ENCODE measurements at places on chromosomes 16 and 17.
A peak's percentile ranks its signal among the peaks of the same experiment; 100 is the strongest.

GRCh38 chr17:35170968-35171771 is 23.0 kb downstream of the SLC35G3 start:
- no peak for DNase-seq

GRCh38 chr16:86457501-86458148 is 52.7 kb upstream of the FOXF1 start:
- DNase-seq, result no peak

DNA sequence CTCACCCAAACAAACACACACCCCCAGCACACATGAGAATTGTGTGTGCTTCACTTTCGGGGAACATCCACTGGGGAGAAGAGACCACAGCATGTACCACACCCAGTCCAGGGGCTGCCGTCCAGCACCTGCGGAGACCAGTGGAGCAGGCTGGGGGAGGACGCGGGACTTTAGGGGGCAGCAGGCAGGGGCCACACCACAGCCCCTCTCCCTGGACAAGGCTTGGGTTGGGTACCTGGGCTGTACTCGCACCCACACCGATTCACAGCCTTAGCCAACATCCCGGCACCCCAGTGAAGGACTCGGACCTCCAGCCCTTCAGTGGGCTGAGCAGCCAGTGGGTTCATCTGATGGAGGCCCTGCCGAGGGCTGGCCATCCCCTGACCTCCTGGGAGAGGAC is 63.3 kb downstream of the RBFOX3 start:
- DNase-seq, result no peak

- DNase-seq, result no peak
These were observed 8.7 kb upstream of the ETV4 start for GRCh38 chr17:43554857-43555256.

DNA sequence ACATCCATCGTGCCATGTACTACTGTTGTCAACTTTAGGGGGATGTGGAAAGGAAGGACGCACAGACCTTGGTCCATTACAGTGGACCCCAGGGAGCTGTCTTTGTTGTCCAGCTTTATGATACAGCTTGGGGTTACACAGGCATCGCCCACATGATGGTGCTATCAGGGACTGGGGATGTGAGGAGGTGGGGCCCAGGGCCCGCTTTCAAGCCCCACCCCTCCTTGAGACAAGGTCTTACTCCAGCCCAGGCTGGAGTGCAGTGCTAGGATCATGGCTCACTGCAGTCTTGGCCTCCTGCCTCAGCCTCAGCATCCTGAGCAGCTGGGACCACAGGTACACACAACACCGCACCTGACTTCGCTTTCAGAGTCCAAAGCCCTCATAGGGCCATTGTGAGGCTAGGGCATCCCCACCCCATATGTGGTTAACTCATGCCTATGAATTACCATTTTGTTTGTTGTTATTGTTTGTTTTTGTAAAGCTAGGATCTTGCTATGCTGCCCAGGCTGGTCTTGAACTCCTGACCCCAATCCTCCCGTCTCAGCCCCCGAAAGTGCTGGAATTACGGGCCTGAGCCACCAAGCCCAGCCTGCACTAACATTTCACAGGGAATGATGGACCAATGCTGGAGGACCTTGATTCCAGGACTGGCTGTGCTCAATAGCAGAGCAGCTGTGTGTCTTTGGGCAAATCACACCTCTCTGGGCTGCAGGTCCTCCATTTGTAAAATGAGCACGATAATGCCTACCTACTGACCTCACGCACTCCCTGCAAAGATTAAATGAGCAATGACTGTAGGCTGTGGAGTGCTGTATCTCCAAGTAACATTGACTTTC is 17.2 kb downstream of the ST3GAL2 start:
- no peak for DNase-seq

DNA sequence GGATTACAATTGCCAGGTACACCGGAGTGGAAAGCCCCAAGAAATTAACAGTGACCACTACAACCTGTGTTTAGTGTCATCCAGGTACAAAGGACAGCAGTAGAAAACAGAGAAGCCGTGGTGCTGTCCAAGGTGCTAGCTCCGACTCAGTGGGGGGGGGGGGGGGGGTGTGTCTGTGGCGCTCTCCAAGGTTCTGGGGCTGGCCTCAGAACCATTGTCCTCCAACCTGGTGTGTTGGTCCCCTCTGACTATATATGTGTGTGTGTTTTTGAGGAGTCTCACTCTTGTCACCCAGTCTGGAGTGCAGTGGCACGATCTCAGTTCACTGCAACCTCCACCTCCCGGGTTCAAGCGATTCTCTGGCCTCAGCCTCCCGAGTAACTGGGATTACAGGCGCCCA is 5.8 kb upstream of the ZNF23 start:
- no peak for DNase-seq

DNA sequence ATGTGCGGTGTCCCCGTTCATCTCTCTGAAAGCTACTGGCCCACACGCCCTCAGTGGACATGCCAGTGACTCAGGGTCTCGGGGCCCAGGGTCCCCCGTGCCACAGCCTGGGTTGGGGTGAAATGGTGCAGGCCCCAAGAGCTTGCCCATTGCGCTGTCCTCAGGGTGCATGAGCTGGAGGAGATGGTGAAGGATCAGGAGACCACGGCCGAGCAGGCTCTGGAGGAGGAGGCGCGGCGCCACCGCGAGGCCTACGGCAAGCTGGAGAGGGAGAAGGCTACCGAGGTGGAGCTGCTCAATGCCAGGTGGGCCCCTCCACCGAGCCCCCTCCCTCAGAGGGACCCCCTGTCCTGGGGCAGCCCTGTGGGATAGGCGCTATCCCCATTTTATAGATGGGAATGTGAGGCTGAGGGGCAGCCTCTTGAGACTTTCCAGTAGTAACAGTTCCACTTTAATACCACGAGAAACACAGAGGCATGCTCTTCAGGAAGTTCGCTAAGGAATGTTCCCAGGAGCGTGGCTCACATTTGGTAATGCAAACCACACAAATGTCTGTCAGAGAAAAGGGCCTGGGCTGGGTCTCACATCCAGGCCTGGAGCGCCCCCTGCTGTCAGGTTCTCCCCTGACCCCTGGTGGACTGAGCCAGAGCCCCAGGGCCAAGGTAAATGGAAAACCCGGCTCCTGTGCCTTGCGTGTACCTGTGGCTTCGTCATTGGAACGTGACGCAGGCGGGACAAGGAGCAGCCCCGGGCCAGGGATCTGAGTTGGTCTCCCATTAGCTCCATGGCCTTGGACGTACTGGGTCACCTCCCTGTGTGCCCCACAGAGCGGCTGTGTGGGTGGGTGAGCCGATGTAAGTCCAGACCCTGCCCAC is 133.7 kb downstream of the RAB11FIP4 start:
- peak; percentile 76 for DNase-seq

GRCh38 chr17:37123941-37124820 is 175.4 kb downstream of the AATF start:
- DNase-seq, result peak; percentile 63

- no peak for DNase-seq
These were observed 15.7 kb downstream of the COX10 start for GRCh38 chr17:14084955-14085354.

GRCh38 chr16:31083556-31083955 is 5.2 kb downstream of the PRSS53 start:
- no peak for DNase-seq

DNA sequence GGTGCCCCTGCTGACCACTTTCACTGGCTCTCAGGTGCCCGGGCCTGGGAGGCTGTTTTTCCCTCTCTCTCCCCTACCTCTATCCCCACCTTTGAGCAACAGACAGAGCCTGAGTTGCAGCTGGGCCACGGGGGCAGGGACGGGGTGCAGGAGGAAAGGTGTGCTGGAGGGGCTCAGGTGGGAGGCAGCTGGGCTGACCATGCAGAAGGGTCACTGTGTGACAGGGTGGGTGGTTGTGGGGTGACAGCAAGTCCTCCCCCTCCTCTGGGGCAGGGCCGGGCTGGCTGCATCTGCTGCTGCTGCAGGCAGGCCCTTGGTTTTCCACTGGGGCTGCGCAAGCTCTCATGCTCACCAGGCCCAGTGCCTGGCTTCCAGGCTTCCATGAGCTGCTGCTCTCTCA is 6.6 kb downstream of the ZNF319 start:
- no peak for DNase-seq

DNA sequence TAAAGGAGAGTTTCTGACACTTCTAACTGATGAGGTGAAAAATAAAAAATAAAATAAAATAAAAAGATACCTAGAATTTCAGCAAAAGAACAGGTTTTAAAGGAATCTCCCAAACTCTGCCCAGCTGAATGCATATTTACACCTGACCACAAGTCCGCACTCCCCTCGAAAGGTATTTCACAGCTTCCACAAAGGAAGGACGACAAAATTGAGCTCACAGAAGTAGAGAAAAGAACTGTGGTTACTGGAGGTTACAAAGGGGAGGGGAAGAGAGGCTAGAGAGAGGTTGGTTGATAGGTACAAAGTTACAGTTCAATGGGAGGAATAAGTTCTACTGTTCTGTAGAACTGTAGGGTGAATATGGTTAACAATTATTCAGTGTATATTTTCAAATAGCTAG is 5.0 kb downstream of the LITAF start:
- no peak for DNase-seq

GRCh38 chr16:68460067-68460466 is 11.8 kb upstream of the SMPD3 start:
- DNase-seq, result no peak

DNA sequence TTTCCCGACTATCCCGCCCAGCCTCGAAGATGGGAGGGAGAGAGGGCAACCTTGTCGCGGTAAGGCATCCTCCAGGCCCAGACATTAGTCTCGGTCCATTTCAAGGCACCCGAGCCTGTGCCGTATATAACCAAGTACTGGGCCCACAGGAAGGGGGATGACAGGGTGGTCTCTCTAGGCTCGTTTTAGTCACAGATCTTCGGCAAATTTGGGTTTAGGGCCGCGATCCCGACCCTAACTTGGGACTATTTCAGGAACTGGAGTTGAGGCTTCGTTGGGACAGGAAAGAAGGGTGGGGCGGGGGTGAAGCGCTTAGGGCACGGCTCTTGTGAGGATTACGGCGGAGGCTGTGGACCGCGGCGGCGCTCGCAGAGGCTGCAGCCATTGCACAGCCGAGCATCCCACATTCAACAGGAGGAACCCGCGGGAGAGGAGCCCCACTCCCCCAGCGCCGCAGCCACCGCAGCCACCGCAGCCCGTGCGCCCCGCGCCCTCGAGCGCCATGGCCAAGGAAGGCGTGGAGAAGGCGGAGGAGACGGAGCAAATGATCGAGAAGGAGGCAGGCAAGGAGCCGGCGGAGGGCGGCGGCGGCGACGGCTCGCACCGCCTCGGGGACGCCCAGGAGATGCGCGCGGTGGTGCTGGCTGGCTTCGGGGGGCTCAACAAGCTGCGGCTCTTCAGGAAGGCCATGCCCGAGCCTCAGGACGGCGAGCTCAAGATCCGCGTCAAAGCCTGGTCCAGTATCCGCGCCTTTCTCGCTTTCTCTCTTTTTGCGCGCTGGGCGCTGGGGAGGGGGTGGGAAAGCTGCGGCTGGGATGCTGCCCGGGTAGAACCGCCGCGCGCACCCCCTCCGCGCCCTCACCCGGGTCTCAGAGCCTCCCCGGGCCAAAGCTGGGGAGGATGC is at the start of gene VAT1L:
VAT1L (plus strand) TSS at position 384 of the 904 bp plus-strand sequence; CDS start at position 503, 119 bp downstream.
- no peak for DNase-seq

DNA sequence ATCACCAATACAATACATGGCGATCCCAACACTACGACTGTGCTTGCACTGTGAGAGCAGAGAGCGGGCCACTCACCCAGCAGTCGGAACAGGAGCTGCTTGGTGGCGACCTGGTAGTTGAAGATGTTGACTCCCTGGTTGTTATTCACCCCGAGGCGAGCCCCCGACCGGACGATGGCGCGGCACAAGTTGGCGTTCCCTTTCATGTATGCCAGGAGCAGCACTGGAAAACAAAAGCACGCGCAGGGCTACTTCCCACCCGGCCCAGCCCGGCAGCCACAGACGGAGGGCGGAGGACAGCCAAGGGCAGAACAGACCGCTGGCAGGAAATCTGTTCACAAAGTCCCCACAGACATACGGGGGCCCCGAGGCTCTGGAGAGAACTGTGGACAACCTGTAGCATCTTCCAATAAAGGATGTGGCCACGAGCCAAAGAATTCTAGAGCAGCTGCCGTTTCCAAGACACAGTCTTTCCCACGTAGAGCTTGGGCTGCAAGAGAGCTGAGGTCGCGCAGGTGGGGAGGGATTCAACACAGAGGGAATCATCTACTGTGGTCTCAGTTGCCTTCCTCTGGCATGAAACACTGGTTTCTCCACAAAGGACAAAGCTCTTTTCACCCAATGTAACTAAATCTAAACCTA is 27.8 kb downstream of the CYB5D2 start:
- no peak for DNase-seq

DNA sequence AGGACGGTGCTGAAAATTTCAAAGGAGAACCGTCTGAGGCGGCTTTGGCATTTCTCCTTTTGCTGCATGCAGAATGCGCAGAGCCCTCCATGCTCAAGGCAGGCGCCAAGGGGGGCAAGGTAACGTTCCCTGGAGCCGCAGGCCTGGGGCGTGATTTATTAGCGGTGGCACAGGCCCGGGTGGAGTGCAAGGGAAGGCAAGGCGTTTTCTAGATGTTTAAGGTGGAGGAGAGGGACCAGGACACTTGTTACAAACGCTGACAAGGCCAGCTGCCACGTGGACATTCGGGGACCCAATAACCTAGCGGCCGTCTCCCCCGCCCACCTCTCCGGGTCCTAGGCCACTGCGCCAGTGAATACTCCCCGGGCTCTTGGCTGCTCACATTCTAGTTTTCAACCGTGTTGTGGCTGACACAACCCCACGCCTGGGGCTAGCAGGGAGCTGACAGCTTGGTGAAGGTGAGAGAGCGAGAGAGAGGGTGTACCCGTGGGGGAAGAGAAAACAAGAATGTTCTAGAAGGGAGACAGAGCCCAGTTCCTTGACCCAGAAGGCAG is 250.1 kb downstream of the C16orf95 start:
- DNase-seq, result no peak

DNA sequence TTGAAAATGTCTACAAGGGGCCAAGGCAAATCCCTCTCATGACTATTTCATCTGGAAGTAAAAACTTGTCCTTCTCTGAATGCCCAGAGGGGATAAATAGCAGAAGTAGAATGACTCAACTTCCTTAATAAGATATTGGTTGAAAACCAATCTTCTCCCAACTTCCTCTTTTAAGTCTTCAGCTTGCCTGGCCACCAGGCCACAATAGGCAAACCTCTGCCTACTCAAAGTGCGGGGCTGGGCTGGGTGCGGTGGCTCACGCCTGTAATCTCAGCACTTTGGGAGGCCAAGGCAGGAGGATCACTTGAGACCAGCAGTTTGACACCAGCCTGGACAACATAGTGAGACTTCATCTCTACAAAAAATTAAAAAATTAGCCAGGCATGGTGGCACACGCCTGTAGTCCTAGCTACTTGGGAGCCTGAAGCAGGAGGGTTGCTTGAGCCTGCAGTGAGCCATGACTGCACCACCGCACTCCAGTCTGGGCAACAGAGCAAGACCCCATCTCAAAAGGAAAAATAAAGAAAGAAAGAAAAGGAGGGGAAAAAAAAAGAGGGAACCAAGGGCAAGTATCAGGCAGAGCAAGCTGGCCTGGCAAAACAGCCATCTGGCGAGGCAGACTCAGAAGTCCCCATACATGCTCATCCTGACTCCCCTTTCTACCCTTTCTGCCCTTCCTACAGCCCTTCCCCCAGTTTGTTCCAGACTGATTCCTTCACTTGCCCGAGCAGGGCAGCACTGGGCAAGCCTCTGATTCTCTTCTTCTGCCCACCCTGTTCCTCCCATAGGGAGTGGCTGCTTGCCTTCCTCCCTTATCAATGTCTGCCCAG is 20.6 kb downstream of the MAP3K14 start:
- DNase-seq, result peak; percentile 99
